ENCODE measurements at places on chromosomes 3 and 15.
A peak's percentile ranks its signal among the peaks of the same experiment; 100 is the strongest.

GRCh38 chr3:154105218-154105975 lies 15.8 kb upstream of the ARHGEF26 start:
- no peak for DNase-seq

GRCh38 chr3:149023951-149024350 lies 32.6 kb downstream of the GYG1 start:
- DNase-seq = no peak

DNA sequence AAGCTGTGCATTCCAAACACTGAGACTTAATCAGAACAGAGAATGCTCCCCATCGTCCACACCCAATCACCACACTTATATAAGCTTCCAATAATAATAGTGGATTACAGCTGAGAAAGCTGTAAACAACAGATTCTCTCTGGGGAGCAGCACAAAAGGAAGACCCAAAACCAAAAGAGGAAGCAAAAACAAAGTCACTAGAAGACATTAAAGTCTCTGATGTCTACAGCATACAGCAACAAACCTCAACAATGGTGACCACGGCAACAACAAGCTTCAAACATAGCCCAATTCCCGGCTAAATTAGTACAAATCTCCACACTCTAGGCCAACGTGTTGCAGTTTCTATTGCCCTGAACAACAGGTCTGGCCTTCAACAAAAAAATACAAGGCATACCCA lies 37.7 kb downstream of the ZDHHC23 start:
- no peak for DNase-seq

- DNase-seq = no peak
Observed at GRCh38 chr3:111594205-111594604, 941 bp downstream of the ZBED2 start.

GRCh38 chr3:64450396-64450956 lies 225.2 kb upstream of the PRICKLE2 start:
- DNase-seq = no peak

GRCh38 chr3:129952556-129953355 lies 21.8 kb upstream of the TRH start:
- no peak for DNase-seq

DNA sequence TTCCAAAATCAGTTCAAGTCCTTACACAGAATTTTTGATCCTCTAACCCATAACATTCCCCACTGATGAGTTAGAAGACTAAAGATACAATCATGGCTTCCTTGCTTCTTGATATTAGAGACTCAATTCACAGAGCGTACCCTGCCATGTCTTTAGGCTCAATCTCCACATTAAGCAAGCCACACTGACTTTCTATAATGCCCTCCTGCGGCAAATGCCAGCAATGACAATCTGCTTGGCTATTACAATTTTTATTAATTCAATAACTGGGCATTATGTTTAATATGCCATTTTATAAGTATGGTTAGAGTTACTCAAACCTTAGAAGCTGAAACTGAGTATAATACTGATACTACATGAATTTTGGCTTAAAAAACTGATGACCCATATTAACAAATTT lies 479.7 kb upstream of the NR2F2 start:
- DNase-seq = no peak

- DNase-seq = no peak
Observed at GRCh38 chr15:41981371-41982132, 9.2 kb upstream of the EHD4 start.

- DNase-seq = no peak
Observed at GRCh38 chr3:46549408-46549904, 16.6 kb downstream of the LRRC2 start.

DNA sequence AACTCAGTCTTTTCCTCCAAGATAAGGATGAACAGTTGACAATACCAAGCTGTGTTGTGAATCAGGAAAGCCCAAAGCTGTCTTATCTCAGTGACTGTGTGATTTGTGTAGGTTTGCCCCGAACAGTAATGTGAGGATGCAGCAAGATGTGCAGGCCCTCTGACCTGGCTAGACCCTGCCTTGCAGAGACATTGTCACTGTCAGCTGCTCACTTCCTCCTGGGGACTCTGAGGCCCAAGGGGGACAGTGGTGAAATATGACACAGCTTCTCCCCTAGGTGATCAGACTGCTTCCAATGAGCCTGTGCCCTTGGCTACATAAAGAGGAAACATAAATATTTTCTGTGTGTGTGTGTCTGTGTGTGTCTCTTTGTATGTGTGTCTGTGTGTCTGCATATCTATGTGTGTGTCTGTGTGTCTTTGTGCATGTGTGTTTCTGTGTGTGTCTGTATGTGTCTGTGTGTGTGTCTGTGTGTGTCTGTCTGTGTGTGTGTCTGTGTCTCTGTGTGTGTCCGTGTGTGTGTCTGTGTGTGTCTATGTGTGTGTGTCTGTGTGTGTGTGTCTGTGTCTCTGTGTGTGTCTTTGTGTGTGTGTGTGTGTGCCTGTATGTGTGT lies 21.7 kb downstream of the LRRK1 start:
- DNase-seq = no peak

- DNase-seq = no peak
Observed at GRCh38 chr3:25899352-25900101, 109.6 kb downstream of the OXSM start.

DNA sequence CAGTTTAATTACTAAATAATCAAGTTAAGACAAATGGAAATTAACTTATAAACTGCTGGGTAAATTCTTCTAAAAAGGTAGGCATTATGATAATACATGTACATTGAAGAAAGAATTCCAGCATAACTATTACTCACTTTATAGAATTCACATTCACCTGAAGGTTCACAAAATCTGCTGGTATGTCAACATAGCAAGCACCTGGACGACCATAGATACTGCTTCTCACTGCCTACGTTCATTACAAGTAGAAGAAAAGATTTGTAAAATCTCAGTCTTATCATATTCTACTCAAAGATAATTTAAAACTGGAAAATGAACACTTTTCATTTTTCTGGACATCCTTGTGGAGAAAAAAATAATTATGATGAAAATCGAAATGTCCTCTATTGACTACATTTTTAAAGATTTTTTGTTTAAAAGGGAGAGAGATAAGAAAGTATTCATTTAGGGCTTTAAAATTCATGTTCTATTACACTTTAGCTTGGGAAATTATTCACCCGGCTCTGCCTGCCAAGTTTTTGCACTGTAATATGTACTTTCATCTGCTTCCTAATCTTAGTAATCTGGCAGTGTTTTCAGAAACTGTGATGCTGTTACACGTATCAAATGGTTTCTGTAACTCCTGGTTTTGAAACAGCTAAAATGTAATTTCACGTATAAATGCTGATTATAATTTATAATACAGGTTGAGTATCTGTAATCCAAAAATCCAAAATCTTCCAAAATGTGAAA lies 16.1 kb downstream of the HACL1 start:
- no peak for DNase-seq

DNA sequence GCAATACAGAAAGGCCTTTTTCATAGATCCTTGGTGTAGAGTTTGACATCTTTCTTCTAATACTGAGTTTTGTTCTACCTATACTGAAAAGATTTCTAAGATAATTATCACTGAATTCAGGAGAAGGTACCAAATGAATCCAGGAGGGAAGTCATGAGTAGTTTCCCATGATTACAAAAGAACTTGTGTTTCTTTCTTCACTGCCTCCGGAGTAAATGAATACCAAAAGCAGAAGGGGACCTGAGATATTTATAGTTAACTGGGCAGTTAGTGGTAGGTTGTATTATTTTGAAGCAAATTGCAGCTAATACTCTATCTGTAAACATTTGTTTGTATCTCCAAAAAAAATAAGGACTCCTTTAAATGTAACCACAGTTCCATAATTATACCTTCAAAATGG lies 175.4 kb downstream of the SUCNR1 start:
- no peak for DNase-seq

- no peak for DNase-seq
Observed at GRCh38 chr3:48196611-48197010, 8.4 kb upstream of the CDC25A start.

DNA sequence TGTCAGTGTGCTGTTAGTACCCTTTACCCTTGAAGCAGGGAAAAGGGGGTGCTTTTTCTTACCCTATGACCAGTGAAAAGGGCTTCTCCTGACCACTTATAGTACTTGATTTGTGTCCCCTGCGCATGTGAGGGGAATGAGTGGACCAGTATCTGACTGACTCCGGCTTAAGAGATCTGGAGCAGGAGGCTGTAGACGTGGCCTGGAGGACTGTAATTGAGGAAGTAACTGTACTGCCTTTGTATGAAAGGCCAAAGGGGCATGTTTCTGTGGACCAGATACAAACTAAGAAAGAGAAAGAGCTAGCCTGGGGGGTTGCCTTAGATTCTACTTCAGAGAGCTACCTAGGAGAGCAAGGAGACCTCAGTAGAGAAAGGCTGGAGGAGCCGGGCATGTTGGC lies 89.9 kb upstream of the TBL1XR1 start:
- no peak for DNase-seq

GRCh38 chr15:56241374-56242105 lies 2.1 kb downstream of the RFX7 start:
- no peak for DNase-seq

- peak; percentile 52 for DNase-seq
Observed at GRCh38 chr15:57375827-57376695, at the start of gene CGNL1. Gene CGNL1 (plus strand): TSS chr15:57376505. CDS start chr15:57438000, 61,495 bp downstream.

- DNase-seq = no peak
Observed at GRCh38 chr3:17983106-17983505, 240.7 kb upstream of the TBC1D5 start.

DNA sequence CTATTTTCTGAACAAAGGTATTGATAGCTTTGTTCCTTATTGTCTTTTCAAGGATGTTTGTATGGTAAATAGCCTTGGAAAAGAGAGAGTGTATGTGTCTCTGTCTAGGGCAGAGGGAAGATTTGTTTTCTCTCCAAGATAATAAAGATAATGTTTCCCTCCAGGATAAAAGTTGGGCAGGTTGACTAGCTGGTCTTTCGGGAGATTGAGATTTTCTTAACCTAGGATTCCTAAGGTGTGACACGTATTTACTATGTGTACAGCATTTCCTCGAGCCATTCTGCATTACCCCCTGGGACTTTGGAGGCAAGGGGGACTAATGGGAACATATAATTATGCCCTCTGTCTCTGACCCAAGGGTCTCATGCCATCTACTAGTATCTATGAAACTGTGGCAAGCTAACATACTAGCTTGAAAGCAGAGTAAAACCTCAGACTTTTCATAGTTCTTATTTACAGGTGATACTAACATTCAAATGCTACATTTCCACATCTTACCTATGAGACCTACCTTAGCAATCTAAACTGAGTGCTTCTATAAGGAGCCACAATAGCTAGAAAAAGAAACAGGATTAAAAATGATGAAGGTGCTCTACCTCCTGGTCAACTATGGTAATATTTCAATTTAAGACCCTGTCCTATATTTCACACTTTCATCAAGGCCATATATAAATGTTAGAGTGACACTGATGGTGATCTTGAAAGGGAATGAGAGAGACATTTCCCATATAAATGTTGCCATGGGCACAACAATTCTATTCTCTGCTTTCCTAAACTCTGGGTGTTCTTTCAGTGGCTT lies 252.9 kb upstream of the CBLB start:
- no peak for DNase-seq

GRCh38 chr3:42652251-42652610 lies 1.3 kb upstream of the ZBTB47 start:
- no peak for DNase-seq

- no peak for DNase-seq
Observed at GRCh38 chr3:109982201-109982600, 644.9 kb upstream of the DPPA4 start.

- DNase-seq = no peak
Observed at GRCh38 chr3:134827213-134827612, 32.2 kb downstream of the EPHB1 start.

- DNase-seq = peak; percentile 41
Observed at GRCh38 chr15:94844538-94845389, 613.4 kb downstream of the MCTP2 start.

DNA sequence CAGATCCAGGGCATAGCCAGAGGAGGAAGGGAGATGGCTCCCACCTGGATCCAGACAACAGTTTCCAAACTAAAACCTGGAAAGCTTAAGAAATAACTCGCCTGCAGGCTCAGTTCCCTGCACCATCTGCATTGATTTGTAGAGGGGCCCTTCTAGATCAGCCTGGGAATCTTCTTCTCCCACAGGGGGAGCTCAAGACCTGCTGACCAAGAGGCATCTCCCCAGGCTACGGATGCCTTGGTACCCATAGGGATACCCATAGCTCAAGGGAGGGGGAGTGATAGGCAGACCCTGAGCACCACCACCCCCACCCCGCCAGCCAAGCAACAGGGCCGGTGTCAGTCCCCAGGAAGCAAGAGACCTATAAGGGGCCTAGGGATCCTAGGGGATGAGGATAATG lies 28.0 kb upstream of the DCLK3 start:
- peak; percentile 14 for DNase-seq
